ENCODE measurements at places on chromosomes 5 and 9.

- no peak for DNase-seq
Measured at GRCh38 chr5:16628376-16628775, 11.6 kb upstream of the RETREG1 start.

DNA sequence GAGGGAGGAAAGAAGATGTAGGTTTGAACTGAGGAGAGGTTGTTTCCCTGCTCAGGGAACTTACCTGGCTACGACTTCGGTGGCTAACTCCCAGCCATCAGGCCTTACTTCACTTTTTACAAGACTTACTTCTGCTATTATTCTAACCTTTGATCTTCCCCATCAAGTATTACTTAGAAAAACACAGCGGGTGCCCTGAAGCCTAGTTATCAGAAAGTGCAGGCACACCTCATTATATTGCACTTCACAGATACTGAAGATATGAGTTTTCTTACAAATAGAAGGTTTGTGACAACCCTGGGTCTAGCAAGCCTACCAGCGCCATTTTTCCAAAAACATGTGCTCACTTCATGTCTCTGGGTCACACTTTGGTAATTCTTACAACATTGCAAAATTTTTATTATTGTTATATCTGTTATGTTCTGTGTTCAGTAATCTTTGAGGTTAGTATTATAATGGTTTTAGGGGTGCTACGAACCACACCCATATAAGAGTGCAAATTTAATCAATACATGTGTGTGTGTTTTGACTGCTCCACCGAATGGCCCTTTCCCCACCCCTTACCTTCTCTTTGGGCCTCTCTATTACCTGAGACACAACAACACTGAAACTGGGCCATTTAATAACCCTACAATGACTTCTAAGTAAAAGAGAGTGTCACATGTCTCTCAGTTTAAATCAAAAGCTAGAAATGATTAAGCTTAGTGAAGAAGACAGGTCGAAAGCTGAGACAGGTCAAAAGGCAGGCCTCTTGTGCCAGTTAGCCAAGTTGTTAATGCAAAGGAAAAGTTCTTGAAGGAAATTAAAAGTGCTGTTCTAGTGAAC is 2102.7 kb upstream of the WWC1 start:
- DNase-seq, result no peak

GRCh38 chr9:99411479-99412115 is 189.5 kb downstream of the SEC61B start:
- no peak for DNase-seq

- DNase-seq, result no peak
Measured at GRCh38 chr9:93087971-93088655, 7.9 kb upstream of the CARD19 start.

DNA sequence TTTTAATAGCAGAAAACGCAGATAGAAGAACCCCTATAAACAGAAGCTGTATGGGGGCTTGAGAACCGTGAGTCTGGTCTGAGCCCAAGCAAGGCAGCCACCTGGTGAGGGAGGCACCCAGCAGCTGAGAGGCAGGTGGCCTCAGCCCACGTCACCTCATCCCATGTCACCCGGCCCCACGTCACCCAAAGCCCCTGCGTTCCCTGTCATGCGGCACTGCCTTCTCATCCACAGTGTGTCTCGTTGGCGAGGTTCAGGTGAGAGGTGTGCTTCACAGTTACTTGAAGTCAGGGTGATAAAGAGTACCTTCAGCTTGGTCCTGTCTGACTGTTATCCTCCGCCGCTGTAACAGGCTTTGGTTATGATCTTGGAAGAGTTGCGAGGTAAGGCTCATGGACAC is 80.6 kb upstream of the IRX4 start:
- DNase-seq, result no peak

DNA sequence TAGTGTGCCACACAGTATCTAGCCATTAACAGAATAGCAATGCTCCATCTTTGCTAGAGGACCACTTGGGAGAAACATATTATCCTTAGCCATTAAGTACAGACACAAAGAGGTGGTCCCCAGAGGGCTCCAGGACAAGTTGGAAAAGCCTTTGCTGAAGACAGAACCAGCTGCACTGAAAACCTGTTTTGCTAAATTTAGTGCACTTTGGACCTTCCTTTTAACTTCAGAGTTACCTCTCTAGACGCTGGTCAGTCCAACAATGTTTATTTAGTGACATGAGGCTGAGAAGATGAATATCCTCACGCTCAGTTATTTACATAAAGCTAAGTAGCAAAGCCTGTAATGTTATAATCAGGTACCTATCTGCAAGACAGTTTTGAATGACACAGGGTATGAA is 265.0 kb upstream of the ZNF608 start:
- DNase-seq, result no peak

DNA sequence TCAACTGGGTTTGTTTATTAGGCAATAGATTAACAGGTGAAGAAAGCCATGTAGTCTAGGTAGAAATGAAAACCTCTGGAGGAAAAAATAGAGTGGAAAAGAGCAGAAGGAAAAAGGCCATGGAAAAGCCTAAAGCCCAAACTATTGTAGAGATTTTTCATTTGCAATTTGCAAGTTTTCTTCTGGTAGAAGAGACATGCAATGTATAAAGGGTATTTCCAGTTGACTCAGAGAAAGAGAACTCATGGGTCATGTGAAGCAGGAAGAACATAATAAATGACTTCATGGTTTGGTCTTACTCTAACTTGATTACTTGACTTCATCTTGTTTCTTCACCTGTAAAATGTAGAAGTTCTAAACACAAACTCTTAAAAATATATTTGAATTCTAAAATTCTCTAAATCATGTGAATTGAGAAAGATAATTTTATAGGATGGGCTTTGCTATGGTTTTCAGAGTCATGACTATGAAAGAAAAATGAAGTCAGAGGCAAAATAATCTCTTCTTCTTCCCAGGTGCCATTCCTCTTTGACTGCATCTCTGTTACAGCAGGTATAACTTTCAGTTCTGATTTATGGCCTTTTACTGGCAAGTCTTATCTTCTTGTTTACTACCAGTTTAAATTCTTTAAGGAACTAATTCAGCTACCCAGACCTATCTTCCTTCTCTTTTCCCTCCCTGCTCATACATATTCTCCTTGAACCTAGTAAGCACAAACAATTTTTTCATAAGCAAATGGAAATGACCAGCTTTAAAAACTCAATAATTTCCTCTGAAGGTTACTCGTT is 47.7 kb upstream of the TMC1 start:
- DNase-seq, result peak; percentile 44

Measured in fibroblast of skin of right biceps (primary cell).